Omental fat pad (tissue), 4 donors: ENCODE measurements at places on chromosomes 16 and 17.
A peak's percentile ranks its signal among the peaks of the same experiment; 100 is the strongest.

DNA sequence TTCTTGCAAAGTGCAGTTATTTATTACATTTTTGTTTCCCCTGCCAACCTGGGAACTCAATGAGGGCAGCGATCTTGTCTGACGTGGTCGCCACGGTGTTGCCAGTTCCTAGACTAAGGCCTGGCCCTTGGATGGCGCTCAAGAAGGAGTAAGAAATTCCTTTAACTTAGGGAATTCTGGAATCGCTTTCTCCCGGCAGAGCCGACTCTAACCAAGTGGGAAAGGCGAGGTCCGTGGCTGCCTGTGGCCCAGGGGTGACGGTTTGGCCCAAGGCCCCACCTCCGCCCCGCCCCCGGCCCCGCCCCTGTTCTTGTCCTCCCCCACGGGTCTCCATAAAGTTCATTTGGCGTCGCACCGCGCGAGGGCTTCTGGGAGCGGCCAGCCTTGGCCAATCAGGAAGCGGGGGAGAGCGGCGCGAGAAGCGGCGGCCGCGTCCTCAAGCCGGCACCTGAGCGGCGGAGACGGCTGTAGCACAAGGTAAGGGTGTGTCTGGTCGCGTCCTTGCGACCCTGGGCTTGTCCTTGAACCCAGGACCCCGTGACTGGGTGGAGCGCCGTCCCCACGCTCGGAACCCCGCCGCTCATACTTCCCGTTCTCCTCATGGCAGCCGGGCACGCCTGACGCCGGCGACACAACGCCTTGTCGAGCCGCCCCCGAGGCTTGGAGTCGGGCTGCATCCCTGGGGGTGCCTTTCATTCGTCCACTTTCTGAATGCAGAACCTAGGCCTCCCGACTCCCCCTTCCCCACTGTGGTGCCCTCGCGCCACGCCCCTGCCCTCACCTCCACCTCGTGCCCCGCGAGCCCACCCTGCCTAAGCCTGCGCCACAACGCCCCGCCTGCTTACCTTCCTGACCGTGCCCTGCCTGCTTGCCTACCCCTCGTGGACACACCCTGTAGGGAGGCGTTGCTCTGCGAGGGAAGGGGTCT, at the start of gene NUP93:
Gene NUP93, plus strand, starts transcription at position 395 of the 928 bp plus-strand sequence. CDS start 18,119 bp downstream, outside the sequence.
- DNase-seq: peak; percentile 71

DNA sequence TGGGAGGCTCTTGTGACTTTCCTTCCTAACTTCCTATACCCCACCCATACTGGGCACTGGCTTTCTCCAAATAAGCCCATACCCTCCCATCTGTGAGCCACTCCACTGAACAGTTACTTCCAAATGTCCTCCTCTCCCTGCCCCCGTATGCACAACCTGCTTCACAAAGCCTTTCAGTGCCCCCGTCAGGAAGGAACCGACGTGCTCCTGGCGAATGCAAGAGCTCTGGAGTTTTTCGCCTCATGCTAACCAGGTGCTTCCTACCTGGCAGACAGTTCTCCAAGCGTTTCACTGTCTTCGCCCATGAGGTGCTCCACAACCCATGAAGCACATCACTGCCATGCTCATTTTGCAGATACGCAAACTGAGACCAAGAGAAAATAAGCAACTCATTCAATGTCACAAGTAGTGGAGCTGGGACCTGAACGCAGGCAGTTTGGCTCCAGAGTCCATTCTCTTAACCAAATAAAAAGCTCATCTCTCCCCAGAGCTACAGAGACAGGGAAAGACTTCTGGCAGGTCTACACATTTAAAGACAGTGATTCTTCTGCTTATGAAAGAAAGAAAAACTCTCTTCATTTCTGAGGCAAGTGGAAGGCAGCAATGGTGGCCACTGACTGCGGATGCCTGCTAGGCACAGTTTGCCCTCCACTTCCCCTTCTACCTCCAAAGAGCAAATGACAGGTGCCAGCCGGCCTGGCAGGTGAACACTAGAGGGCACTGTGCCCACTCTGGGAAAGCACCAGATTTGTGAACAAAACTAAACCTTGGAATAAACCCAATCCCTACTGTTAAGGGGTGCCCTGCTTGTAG, 23.8 kb downstream of the SPHK1 start:
- no peak for DNase-seq

DNA sequence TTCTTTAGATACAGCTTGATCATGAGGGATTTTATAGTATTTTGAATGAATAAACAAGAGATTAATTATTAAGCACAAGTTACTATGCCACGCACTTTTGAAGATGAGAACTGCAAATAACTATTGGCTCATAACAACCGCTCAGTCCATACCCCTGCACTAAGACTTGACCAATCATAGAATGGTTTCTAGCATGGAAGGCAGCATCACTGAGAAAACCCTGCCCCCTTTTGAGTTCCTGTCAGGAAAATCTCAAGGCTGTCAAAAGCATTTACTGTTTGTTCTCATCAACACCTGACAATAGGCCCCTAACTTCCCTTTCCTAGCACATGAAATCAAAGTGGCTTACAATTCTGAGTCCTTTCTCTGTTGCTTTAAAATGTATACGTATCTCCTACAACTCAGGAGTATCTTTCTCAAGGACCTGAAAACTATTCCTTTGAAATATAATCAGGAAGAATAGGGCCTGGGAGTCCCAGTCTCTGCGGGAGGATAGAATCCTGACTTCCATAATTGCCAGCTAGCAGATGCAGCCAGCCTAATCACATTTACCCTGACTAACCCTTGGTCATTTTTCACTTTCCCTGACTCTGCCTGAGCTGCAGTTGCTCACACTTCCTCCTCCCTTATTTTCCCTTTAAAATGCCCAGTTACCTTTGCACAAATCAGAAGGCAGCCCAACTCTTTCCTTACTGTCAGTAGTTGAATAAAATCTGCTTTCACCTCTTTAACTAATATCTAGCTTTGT, 9.1 kb upstream of the MMD start:
- no peak for DNase-seq

GRCh38 chr17:73814075-73814474, 169.8 kb upstream of the SDK2 start:
- no peak for DNase-seq

GRCh38 chr16:78362524-78363135, 263.2 kb downstream of the WWOX start:
- no peak for DNase-seq

DNA sequence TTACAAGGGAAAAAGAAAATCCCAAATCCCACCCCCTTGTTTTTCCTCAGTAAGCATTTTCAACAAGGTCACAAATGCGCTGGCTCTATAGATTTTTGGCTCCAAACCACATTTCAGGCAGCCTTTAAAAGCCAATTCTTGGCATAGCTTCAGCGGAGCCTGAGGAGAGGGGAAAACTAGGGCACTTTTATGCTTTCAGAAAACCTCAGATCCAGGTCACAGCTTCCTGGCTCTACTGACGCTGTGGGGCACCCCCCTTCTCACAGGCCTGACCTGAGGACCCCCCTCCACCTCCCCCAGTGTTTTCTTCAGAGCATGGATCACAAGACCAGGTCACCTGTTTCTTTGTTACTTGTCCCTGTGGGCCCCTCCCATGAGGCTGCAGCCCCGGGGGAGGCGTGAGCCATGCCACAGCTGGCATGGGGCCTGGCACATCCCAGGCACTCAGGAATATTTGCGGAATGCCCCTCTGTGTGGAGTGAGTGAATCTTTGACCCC, 30.1 kb upstream of the MTSS2 start:
- DNase-seq: no peak

- DNase-seq: no peak
Measured at GRCh38 chr16:88317613-88317965, 65.2 kb upstream of the ZNF469 start.

DNA sequence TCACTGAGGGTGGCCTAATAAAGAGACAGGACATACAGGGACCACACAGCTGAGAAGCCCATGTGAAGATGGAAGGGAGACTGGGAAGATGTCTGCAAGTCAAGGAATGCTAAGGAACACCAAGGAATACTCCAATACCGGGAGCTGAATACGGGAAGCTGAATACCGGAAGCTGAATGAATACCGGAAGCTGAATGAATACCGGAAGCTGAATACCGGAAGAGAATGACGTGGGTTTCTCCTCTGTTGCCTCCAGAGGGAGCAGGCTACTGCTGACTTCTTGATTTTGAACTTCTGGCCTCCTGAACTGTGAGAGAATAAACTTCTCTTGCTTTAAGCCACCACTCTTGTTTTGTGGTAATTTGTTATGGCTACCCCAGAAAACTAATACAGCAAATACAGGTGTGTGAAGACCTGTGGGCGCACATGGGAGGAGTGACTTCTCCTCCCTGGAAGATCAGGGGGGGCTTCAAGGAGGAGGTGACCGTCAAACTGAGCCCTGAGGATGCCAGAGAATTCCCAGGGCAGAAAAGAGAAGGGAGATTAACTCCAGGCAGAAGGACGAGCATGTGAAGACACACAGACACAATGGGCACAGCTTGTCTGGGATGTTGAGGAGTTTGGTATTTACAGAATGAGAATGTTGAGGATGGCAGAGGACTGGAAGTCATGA, 259.9 kb downstream of the IRF8 start:
- DNase-seq: no peak

- no peak for DNase-seq
Measured at GRCh38 chr17:29107933-29108822, 65.2 kb downstream of the PIPOX start.

DNA sequence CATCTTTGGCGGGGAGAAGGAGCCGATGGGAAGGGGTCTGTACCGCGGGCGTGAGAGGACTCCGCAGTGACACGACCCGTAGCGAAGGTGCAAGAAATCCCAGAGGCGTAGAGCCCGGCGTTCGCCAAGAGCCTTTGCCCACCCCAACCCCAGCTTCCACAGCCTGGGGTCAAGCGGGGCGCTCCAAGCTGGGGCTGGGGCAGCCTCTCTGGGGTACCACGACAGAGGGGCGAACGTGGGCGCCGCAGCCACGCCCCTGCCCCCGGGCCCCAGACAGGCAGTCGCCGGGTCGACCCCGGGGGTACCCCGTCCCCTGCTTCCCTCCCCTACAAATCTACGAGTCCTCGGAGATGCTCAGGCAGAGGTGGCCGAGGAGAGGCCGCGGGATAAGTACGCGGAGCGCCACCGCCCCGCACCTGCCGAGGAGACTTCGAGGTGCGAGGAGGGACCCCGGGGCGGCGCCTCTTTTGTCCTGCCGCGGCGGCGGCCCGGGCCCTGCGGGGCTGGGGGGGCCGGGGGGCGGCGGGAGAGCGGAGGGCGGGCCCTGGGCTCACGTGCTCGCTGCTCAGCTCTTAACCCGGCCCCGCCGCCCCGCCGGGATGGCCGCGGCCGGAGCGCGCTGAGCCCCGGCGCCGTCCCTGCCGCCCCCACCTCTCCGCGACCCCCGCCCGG, at the start of gene ADAM11:
Gene ADAM11, plus strand, starts transcription at position 575 of the 672 bp plus-strand sequence. CDS start 212 bp downstream, outside the sequence.
- no peak for DNase-seq

DNA sequence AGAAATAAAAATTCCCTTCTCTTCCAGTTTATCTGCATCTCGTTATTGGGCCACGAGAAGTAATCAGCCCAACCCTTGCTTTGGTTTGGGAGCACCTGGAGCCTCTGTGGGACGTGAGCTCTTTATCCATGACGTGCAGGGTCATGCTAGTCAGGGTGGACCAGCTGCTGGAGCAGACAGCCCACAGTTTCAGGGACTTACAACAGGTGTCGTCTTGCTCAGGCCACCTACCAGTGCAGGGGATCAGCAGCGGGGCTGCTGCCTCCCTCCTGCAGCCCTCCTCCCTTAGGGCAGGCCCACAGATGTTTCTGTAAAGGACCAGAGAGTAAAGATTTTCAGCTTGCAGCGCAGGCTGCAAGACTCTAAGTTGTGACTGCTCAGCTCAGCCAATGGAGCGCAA, 16.9 kb downstream of the ADAD2 start:
- DNase-seq: no peak

DNA sequence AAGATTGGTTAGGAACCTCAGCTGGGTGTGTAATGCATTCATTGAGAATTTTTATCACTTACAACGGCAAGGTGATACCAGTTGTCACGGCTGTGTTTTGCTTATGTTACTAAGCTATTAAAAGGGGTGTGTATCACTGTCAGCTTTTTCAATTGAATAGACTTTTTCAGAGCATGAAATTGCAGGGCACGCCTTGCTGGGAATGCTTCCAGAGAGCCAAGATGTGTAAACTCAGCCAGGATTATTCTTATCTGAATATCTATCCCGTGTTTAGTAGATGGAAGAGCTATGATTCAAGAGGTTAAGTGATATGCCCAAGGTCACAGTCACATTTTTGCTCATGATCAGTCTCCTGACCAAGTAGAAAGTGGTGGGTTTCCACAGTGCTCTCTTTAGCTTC, 6.6 kb upstream of the TEKT3 start:
- DNase-seq: no peak

- DNase-seq: no peak
Measured at GRCh38 chr17:36935671-36936454, 1.4 kb upstream of the LHX1 start.
